ENCODE measurements at places on chromosomes 6 and 20.

GRCh38 chr6:154602296-154602695 is 91.8 kb upstream of the CNKSR3 start:
- peak; percentile 16 for DNase-seq

GRCh38 chr6:91278416-91278815 is 691.5 kb upstream of the MAP3K7 start:
- peak; percentile 35 for DNase-seq

- DNase-seq, result no peak
Observed at GRCh38 chr6:43331891-43332290, 23.3 kb upstream of the CRIP3 start.

DNA sequence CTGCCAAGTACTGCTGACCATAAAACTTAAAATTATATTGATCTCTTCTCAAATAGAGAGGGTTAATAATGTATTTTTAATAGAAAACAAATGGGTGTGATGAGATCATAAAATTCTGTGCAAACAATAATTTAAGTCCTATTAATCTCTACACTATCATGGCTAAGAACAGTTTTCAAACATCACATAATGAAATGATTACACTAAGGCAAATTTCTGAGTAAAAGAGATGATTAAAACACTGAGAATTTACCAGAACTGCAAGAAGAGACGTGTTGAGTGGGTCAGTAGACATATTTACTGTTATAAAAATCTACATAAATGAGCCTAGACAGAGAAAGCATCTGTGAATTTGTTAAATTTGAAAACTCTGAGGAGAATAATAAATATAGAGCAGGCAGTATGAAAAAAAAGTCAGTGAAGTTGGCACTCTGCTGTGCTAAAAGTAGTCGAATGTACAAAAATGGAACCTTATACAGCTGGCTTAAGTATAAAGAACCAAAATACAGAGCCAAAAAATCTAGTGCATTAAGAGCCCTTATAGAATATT is 302.6 kb upstream of the MANEA start:
- DNase-seq, result no peak

GRCh38 chr20:50762045-50762422 is 30.7 kb downstream of the PARD6B start:
- no peak for DNase-seq

GRCh38 chr6:98833057-98833306 is 1.4 kb upstream of the POU3F2 start:
- DNase-seq, result no peak

DNA sequence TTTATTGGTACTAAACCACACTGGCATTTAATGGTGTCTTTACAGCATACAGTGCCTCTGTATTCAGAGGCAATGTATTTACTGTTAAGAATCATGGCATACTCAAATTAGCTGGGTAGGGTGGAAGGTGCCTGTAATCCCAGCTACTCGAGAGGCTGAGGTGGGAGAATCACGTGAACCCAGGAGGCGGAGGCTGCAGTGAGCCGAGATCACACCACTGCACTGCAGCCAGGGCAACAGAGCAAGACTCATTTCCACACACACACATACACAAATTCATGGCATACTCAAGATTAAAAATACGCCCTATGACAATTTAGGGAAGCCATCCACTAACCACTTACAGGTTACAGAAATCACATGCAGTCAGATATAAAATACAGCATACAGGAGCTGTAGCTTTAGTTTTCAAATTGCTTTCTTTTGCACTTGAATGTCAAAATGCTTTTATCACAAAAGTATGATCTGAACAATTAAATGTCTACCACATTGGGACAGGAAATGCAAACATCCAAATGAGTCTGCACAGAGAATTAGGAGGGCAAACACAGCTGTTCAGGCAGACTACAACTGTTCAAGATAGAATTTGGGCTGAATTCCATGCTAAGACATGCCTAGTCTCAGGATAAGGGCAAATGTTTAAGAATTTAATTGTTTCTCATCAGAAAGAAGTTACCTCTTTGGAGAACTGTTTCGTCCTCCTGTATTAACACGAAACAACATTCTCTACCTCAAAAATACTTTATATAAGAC is 36.4 kb downstream of the CSNK2A1 start:
- no peak for DNase-seq
